Activated CD4-positive, alpha-beta memory T cell treated with anti-CD3 and anti-CD28 coated beads for 36 hours (primary cell): ENCODE measurements at places on chromosomes 1 and 21. TPM values are rescaled to one million over a fixed set of nuclear protein-coding genes. Genes with fewer than 3 reads are reported as not detected.

Gene LHX4
- total RNA-seq = not detected

- H3K4me1 ChIP-seq = no peaks in the 10 kb centered on the region
- H3K27ac ChIP-seq = no peak overlapping the region
Observed at GRCh38 chr1:239616673-239617072, 230.3 kb downstream of the CHRM3 start.

Gene LZIC
- total RNA-seq = 22.0 TPM

Gene OLIG1
- not detected for total RNA-seq

- DNase-seq = no peak
- H3K4me3 ChIP-seq = no peak overlapping the region
- no peak overlapping the region for H3K27ac ChIP-seq
- H3K36me3 ChIP-seq = no peaks in the 10 kb centered on the region
- no peaks in the 10 kb centered on the region for H3K27me3 ChIP-seq
Observed at GRCh38 chr1:187911820-187912219, 1083.1 kb downstream of the PLA2G4A start.
